Hepatocyte (in vitro differentiated cells): ENCODE measurements at places on chromosomes 2 and 18. TPM values are rescaled to one million over a fixed set of nuclear protein-coding genes. Genes with fewer than 3 reads are reported as not detected.
A peak's percentile ranks its signal among the peaks of the same experiment; 100 is the strongest.

GRCh38 chr2:45182667-45183295 is 173.5 kb upstream of the SIX2 start:
- no peak for DNase-seq

Gene NPAS2
- polyA plus RNA-seq, result 14.7 and 16.8 TPM in 2 replicates

- DNase-seq, result no peak
Observed at GRCh38 chr2:24762518-24762917, 30.7 kb downstream of the PTRHD1 start.

GRCh38 chr18:77522051-77522675 is 272.5 kb downstream of the GALR1 start:
- DNase-seq, result no peak

- DNase-seq, result peak; percentile 57
Observed at GRCh38 chr18:47754311-47755101, 176.0 kb downstream of the SMAD2 start.

GRCh38 chr2:26086155-26086637 is 52.3 kb downstream of the RAB10 start:
- no peak for DNase-seq

DNA sequence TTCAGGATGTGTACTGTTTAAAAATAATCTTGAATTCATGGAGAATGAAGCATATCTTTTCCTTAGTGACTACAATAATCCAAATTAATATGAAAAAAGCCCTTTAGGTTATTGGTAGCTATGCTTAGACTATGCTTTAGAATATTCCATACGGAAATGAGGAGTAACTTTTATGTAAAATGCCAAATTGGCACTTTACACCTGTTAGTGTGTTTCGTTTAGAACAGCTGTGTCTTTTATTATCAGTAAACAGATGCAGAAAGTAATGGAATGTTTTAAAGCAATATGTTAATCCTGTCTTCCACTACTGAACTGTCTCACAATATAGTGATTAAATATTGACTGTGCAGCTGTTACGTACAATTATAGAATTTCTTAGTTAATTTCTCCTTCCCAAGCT is 129.6 kb downstream of the PMS1 start:
- no peak for DNase-seq

GRCh38 chr2:207067473-207067872 is 98.3 kb downstream of the KLF7 start:
- DNase-seq, result no peak

Gene RAPH1
- 8.3 and 12.9 TPM in 2 replicates for polyA plus RNA-seq

Gene MDH1B
- polyA plus RNA-seq, result 0.35 and 0.67 TPM in 2 replicates

DNA sequence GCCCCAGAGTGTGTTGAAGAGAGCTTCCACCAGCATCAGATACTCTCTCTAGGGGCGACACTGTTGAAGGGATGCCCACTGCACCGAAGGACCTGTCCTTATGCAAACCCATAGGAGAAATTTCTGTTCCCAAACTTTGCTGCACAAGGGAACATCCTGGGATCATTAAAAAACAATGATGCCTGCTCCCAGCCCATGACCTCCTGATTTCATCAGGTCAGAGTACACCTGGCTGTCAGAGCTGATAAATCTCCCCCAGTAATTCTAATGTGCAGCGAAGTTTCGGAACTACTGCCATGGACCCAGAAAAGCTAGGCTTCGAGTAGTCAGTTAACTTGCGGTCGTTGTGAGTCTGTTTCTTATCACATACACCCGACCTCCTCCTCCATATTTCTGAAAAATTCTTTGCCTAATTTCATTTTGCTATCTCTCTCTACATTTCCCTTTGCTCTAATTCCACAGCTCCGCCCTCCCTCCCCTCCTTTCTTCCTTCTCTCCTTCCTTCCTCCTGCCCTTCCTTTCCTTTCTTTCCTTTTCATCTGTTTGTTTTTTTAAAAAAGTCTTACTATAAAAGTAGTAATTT is 18.8 kb downstream of the FAM124B start:
- no peak for DNase-seq

DNA sequence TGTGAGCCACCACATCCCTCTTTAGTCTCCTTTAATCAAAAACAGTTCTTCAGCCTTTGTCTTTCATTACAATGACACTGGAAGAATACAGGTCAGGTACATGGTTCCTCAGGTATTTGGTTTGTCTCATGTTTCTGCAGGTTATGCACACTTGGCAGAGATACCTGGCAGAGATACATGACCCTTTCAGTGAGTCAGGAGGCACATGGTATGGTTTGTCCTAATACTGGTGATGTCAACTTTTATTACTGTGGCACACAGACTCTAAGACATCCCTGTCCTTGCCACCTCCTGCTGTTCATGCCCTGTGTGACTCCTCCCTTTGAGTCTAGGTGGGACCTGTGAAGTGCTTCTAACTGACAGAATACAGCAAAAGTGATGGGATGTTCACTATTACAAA is 58.4 kb downstream of the SPIRE1 start:
- no peak for DNase-seq

DNA sequence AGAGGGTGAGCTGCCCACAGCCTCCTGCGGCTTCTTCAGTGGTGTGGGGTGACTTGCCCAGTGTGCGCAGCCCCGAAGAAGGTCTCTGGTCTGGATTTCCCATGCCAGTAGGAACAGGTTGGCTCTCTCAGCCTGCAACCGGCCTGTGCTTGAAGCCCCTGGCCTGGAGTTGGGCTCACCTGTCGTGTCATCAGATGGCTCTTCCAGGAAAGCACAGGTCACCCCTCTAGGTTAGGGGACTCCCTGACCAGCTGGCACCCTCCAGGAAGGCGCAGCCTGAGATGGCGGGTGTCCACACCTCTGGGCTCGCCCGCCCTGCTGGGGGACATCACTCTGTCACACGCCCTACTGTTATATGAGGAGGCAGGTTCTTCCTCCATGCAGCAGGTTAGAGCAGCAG is 179.8 kb downstream of the SEPTIN10 start:
- DNase-seq, result no peak

Gene AMER3
- 0.05 and 0.50 TPM in 2 replicates for polyA plus RNA-seq
